H4 (cell line): ENCODE measurements at places on chromosomes 6 and 20.

DNA sequence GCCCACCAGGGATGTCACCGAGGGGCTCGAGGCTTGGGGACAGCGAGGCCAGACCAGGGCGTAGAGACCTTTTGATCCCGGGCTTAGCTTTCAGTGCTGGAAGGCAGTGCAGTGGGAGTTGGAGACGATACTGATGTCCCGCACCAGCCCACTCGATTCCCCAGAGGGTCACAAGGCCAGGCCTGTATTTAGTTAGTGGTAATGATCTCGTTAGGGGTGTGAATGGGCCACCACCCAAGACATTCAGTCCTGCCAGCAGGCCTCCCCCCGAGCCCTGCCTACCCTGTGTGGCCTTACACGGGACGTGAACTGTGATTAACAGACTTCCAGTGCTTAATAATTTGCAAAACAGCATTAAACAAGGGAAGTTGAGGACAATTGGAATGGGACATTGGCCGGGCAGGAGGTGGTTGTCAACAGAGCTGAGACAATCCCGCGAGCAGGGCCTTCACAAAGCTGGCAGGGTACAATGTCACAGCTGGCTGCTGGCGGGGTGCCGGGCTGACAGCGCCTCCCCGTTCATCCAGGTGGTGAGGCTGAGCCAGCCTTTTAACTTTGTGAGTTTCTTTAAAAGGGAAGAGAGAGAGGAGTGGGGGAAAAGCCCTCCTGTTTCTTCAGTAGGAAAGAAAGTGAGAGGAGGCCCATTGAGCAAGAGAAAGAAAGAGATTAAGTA lies 175.3 kb upstream of the RALGAPA2 start:
- DNase-seq, result no peak

- no peak for DNase-seq
These were observed 75.9 kb upstream of the RGS17 start for GRCh38 chr6:153207006-153207405.

GRCh38 chr6:169904051-169904922 lies 152.9 kb downstream of the ERMARD start:
- no peak for DNase-seq

- no peak for DNase-seq
These were observed 531.9 kb downstream of the QKI start for GRCh38 chr6:163946437-163946836.

GRCh38 chr6:99151634-99152346 lies 197.7 kb downstream of the FAXC start:
- DNase-seq, result peak; percentile 8

GRCh38 chr6:155317186-155317585 lies 2.9 kb upstream of the TFB1M start:
- no peak for DNase-seq

GRCh38 chr6:51513891-51514747 lies 573.3 kb downstream of the PKHD1 start:
- DNase-seq, result peak; percentile 25

GRCh38 chr6:31528821-31529328 lies at the start of gene MCCD1:
TSS of gene MCCD1 (plus strand) at chr6:31528962. CDS start at chr6:31529015, 53 bp downstream.
- no peak for DNase-seq

- DNase-seq, result no peak
These were observed at the start of gene RBM38 for GRCh38 chr20:57390604-57391438. TSS of gene RBM38 (plus strand) at chr20:57391396. CDS start at chr20:57391582, 186 bp downstream.
